Activated naive CD8-positive, alpha-beta T cell treated with anti-CD3 and anti-CD28 coated beads for 36 hours (primary cell): ENCODE measurements at places on chromosomes 2 and 18.

DNA sequence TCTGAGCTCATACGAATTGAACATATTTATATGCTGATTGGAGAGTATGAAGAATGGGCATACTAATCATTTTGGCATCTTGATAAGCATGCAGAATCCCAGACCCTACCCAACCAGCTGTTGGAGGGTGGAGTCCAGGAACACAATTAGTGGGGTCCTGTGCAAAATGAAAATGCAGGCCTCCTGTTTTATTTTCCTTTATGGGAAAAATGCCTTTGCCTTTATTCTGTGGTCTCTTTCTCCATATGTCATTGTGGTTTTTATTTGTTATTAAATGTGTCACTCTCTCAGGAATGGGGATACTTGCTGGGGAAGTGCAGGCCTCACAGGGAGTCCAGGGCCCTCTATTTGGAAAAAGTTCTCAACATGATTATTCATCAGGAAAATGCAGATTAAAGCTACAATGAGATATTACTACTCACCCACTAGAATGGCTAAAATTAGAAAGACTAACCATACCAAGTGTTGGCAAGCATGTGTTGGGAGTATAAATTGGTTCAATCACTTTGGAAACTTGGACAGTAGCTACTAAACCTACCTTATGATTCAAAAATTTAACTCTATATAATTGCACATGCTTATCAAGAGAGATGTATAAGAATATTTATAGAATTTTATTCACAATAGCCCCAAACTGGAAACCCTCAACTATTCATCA is 223.1 kb upstream of the FBXO11 start:
- no peak for DNase-seq

DNA sequence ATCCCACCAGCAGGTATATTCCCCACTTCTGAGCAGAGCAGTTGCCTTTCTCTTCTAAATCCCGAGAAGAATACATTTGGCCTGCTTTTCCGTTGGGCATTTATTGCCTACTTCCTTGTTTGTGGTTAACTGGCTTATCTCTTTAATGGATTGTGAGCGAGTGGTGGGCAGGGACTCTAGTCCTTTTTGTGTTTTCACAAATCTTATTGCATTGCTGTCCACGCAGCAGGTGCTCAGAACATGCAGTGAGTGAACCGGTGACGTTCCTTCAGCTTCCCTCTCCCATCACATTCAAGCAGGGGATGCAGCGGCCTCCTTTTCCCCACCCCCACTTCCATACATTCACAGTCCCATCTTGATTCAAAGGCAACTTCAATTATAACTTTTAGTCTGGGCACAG is 28.9 kb upstream of the GAREM2 start:
- DNase-seq, result no peak

GRCh38 chr2:148874868-148875341 is at the start of gene KIF5C:
Gene KIF5C (plus strand): TSS chr2:148875227. CDS start chr2:148875618, 391 bp downstream.
- peak; percentile 90 for DNase-seq

GRCh38 chr2:232281858-232282507 is 96.6 kb upstream of the ALPP start:
- DNase-seq, result no peak

- DNase-seq, result no peak
Measured at GRCh38 chr18:55488473-55488872, 99.5 kb downstream of the TCF4 start.

GRCh38 chr18:78798402-78799175 is 181.0 kb upstream of the SALL3 start:
- DNase-seq, result no peak

GRCh38 chr2:39730685-39731302 is 48.3 kb downstream of the THUMPD2 start:
- DNase-seq, result no peak

DNA sequence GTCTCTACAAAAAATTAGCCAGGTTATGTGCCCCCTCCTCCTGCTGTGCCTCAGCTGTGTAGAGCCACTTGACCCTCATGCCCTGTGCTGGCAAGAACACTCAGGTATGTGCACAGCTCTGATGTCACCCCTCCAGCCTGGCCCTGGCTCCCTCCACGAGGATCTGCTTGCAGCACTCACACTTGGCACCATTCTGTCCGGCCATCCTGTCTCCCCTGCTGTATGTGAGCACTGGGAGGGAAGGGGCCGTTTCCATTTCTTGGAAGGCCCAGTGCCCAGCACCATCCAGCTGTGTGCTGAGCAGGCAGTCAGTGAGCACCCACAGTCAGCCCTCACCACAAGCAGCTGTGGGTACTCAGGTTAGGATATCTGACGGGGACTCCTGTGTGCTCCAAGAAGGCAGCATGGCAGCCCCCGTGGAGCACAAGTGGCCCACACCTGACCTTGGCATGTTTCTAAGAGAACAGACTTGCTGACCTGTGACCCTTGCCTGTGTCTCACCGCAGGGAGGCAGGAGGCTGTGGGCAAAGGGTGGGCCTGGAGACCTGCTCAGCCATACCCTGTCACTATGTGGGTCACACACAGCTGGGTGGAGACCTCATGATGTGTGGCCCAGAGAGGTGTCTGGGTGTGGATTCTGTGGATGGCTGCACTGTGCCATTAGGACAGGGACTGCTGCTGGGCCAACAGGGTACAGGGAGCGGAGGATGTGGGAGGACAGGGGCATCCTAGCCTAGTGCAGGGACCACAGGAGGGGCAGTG is 31.5 kb downstream of the USP34 start:
- DNase-seq, result no peak
